ENCODE measurements at places on chromosomes 5 and 9.

GRCh38 chr5:60843386-60843935 lies 608 bp downstream of the ELOVL7 start:
- peak; percentile 24 for DNase-seq
- H3K4me1 ChIP-seq = peaks cover 15% of the 10 kb centered on the region
- peaks cover 61% of the 10 kb centered on the region for H3K27me3 ChIP-seq
- H3K4me3 ChIP-seq = peak overlapping the region; percentile 74
- H3K27ac ChIP-seq = no peak overlapping the region

DNA sequence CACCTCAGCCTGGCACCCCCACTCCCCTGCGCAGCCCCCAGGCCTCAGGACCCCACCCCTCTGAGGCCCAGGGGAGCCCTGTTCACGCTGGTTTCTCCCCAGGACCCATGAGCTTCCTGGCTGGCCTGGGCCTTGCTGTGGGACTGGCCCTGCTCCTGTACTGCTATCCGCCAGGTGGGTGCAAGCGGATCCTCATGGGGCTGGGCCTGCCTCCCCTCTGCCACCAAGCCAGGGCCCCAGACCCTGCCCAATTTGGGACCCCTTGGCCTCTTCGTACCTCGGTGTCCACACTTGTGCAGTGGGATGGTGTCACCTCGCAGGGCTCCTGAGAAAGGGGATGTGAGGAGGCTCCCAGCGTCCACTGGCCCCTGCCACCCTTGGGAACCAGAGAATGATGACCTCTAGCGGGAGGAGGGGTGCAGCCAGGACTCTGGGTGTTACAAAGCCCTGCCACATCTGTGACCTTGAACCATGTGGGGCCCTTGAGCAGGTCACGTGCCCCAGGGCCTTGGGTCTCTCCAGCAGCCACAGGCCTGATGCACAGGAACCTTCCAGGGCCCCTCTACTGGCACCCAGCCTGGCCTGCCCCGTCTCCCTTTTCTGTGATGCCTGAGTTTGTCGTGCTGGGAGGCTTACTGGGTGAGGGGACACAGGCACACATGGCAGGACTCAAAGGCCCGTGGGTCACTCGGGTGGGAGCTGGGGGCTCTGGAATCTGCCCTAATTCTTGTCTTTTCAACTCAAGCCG lies 16.3 kb downstream of the CARD19 start:
- H3K36me3 ChIP-seq = peaks cover 34% of the 10 kb centered on the region
- H3K27me3 ChIP-seq = no peaks in the 10 kb centered on the region
- no peak overlapping the region for H3K4me3 ChIP-seq
- H3K27ac ChIP-seq = no peak overlapping the region

DNA sequence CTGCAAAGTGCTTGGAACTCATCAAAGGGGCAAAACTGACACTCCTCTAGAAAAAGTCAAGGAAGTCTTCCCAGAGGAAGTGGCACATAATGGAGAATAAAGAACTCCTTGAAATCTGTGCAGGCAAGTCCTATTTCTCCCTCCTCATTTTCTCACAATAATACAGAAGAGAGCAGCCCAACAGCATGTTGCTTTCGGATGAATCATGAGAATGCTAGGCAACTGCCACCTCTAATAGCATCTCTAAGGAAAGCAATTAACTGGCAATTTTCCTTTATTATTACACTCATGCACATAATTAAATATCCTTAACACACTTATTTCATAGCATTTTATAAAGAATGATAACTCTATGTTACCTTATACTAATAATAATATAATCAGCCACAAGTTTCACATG lies 122.2 kb upstream of the PTGER4 start:
- H3K4me1 ChIP-seq = peaks cover 2% of the 10 kb centered on the region
- no peaks in the 10 kb centered on the region for H3K27me3 ChIP-seq
- no peak for DNase-seq
- peaks cover 6% of the 10 kb centered on the region for H3K36me3 ChIP-seq

DNA sequence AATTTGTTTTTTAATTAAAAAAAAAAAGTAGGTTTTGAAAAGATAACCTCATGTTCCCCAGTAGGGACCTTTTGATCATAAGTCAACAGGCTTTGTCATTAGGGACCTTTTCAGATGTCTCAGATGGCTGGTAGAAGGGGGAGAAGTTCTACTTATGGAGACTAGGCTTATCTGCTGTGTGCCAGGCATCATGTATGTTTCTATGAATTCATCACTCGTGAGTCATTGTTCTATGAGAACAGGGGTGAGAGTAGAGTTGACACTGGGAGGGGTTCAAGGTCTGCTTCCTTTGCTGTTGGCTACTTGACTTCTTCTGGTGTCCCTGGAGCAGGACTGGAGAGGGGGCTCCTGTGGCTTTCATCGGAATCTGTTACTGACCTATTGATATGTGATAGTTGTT lies 138.8 kb downstream of the KDM4C start:
- H3K36me3 ChIP-seq = peaks cover 31% of the 10 kb centered on the region
- H3K4me1 ChIP-seq = peaks cover 43% of the 10 kb centered on the region
- H3K4me3 ChIP-seq = no peak overlapping the region
- H3K27me3 ChIP-seq = no peaks in the 10 kb centered on the region

GRCh38 chr9:7328453-7328852 lies 471.1 kb downstream of the DMAC1 start:
- DNase-seq = no peak
- no peak overlapping the region for H3K27ac ChIP-seq
- H3K4me3 ChIP-seq = no peak overlapping the region
- H3K4me1 ChIP-seq = no peaks in the 10 kb centered on the region
- H3K27me3 ChIP-seq = peaks cover 5% of the 10 kb centered on the region

DNA sequence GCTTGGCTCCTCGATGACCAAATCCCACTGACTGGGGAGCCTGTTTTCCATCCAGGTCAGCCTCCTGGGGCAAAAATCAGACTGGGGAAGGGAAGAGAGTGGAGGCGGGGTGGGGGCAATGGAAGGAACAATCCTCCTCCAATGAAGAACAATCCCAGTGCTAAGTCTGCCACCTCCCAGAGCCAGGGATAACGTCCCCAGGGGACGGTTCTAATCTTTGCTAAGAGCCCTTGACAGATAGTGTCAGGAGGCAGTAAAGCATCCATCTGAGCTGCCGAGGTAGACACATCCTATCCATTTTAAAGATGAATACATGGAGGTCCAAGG lies 298.5 kb upstream of the MSX2 start:
- no peaks in the 10 kb centered on the region for H3K4me1 ChIP-seq
- no peaks in the 10 kb centered on the region for H3K27me3 ChIP-seq
- no peak for DNase-seq
- no peak overlapping the region for H3K27ac ChIP-seq
- H3K4me3 ChIP-seq = no peak overlapping the region

DNA sequence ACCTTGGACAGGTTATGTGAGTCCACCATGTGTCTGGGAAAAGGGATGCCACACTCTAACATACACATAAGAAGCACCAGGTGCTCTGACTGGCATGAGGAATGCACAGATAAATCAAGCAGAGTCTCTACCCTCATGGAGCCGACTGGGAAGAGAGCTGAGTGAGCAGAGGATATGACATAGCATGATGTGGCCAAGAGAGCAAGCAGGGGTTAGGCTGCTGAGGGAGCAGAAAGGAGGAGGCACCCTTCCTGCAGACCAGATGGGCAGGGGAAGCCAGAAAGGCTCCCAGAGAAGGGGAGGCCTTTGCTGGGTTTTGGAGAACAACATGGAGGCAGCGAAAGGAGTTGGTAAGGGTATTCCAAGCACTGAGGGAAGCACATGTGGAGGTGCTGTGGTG lies 223.1 kb downstream of the GNA14 start:
- DNase-seq = no peak
- no peaks in the 10 kb centered on the region for H3K27me3 ChIP-seq
- H3K36me3 ChIP-seq = no peaks in the 10 kb centered on the region

DNA sequence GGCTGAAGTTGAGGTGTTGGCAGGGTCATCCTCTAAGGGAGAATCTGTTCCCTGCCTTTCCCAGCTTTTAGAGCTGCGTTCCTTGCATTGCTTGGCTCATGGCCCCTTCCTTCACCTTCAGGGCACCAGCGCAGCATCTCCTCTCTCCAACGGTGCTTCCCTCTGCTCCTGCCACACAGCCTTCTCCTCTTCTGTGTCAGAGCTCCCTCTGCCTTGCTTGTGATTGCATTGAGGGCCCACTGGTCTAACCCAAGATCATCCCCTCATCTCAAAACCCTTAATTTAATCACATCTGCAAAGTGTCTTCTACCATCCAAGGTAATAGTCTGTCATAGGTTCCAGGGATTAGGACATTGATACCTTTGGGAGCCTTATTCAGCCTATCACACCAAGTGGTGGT lies 205.7 kb upstream of the TBCA start:
- no peaks in the 10 kb centered on the region for H3K36me3 ChIP-seq
- H3K4me3 ChIP-seq = no peak overlapping the region
- no peaks in the 10 kb centered on the region for H3K4me1 ChIP-seq
- H3K27ac ChIP-seq = no peak overlapping the region
- H3K27me3 ChIP-seq = peaks cover 18% of the 10 kb centered on the region

- H3K36me3 ChIP-seq = no peaks in the 10 kb centered on the region
- H3K4me3 ChIP-seq = no peak overlapping the region
- no peak for DNase-seq
Observed at GRCh38 chr5:148556835-148557234, 97.5 kb downstream of the HTR4 start.

- no peak for DNase-seq
- no peak overlapping the region for H3K27ac ChIP-seq
- no peaks in the 10 kb centered on the region for H3K27me3 ChIP-seq
Observed at GRCh38 chr5:12566441-12566840, 662.2 kb upstream of the CTNND2 start.

DNA sequence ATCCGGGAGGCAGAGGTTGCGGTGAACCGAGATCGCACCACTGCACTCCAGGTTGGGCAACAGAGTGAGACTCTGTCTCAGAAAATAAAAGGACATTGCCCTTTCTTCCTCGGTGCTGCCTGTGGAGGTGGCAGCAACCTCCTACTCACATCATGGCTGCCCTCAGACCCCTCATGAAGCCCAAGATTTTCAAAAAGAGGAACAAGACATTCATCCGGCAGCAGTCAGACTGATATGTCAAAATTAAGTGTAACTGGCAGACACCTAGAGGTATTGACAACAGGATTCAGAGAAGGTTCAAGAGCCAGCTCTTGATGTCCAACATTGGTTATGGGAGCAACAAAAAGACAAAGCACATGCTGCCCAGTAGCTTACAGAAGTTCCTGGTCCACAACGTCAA lies 12.6 kb upstream of the PAX5 start:
- H3K27ac ChIP-seq = no peak overlapping the region
- no peak for DNase-seq
- no peaks in the 10 kb centered on the region for H3K4me1 ChIP-seq
- H3K4me3 ChIP-seq = no peak overlapping the region

DNA sequence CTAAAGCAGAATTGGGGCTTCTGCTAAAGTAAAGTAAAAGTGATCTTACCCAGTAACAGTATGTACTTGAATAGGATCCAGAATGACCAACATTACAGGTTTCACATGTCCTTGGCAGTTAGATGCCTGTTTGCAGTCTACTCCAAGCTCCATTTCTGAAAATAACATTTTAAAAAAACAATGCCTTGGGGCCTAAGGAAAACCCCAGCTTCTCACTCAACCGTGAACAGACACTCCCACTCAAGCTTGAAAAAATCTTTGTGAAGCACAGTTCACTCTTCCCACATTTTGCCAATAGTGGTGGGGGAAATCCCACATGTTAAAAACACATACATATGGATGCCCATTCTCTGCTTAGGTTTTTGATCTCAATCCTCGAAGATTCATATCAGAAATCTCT lies 304.1 kb downstream of the ARRDC3 start:
- no peaks in the 10 kb centered on the region for H3K36me3 ChIP-seq
- H3K27me3 ChIP-seq = peaks cover 9% of the 10 kb centered on the region
- no peak overlapping the region for H3K27ac ChIP-seq
- DNase-seq = no peak

- H3K36me3 ChIP-seq = peaks cover 8% of the 10 kb centered on the region
- no peak within 1 kb of the TSS for H3K27ac ChIP-seq
- H3K27me3 ChIP-seq = peaks cover 10% of the 10 kb centered on the region
- peaks cover 2% of the 10 kb centered on the region for H3K4me1 ChIP-seq
- no peak within 1 kb of the TSS for H3K4me3 ChIP-seq
Observed at GRCh38 chr5:141349917-141350619, at the start of gene PCDHGB1. Gene PCDHGB1 (plus strand): TSS chr5:141350099. CDS start chr5:141350261, 162 bp downstream.

DNA sequence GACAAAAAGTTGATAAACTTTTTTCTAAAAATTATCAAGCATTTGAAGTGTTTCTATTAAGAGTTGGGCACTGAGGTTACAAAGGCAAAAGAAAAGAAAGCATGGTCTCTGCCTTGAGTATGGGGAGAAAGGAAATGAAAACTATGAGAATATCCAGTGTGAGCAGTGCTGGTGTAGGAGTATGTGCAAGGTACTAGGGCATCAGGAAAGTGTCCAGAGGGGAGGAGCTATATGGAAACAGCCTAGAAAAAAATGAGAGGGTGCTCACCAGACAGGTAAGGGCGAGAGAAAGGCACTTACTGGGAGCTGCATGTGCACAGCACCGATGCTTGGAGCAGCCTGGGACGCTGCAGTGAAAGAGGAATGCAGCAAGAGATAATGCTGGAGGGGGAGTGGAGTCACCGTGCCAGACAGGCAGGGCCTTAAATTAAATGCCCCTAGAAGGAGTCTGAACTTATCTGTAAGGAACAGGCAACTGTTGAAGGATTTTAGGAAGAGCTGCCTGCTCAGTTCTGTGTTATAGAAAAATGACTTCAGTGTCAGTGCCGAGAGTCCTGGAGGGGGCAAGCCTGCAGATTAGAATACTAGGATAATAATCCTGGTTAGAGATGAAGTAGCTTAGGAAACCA lies 14.0 kb downstream of the MCC start:
- DNase-seq = no peak
- no peak overlapping the region for H3K4me3 ChIP-seq
- no peaks in the 10 kb centered on the region for H3K36me3 ChIP-seq
- H3K4me1 ChIP-seq = no peaks in the 10 kb centered on the region
- no peak overlapping the region for H3K27ac ChIP-seq
- H3K27me3 ChIP-seq = peaks cover 36% of the 10 kb centered on the region

- no peak overlapping the region for H3K27ac ChIP-seq
- no peaks in the 10 kb centered on the region for H3K4me1 ChIP-seq
- H3K27me3 ChIP-seq = no peaks in the 10 kb centered on the region
- no peak for DNase-seq
- H3K36me3 ChIP-seq = no peaks in the 10 kb centered on the region
- H3K4me3 ChIP-seq = no peak overlapping the region
Observed at GRCh38 chr9:14372437-14373335, 58.7 kb upstream of the NFIB start.

DNA sequence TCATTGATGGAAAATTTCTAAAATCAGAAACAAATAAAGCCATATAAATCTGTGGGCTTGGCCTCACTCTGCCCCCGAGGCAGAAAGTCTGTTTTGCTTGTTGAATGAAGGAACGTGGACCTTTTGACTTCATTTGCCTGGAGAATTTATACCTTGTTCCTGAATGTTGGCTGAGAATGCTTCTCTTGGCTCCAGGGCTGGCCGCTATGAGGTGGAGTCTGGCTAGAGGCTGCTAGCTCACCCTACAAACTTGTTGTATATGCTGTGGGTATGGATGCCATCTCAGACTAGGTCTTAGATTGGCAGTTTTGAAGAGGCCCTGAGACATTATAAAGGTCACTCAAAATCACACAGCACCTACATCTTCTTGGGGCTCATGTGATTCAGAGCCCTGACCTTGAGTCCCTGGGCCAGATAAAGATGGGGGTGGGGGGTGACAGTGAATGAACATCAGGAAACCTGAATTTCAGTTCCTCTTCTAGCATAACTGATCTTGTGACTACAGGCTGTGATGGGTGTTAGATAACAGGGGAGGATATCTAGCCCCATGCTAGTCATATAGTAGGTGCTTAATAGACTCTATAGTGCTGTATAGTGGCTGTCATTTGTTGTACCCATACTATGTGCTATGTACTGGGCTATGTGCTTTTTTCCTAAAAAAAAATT lies 2.8 kb downstream of the GM2A start:
- no peak for DNase-seq
- peaks cover 41% of the 10 kb centered on the region for H3K4me1 ChIP-seq
- H3K4me3 ChIP-seq = no peak overlapping the region
- no peaks in the 10 kb centered on the region for H3K36me3 ChIP-seq
- H3K27me3 ChIP-seq = no peaks in the 10 kb centered on the region

Data from activated CD4-positive, alpha-beta memory T cell treated with anti-CD3 and anti-CD28 coated beads, Interleukin-2, amount 10 ng/mL, durations not matched to agents 7 days and 5 days (primary cell).